HCT116 (cell line): ENCODE measurements at places on chromosomes 3 and 15.

GRCh38 chr3:11507719-11508118 lies 136.0 kb downstream of the VGLL4 start:
- no peak for DNase-seq

DNA sequence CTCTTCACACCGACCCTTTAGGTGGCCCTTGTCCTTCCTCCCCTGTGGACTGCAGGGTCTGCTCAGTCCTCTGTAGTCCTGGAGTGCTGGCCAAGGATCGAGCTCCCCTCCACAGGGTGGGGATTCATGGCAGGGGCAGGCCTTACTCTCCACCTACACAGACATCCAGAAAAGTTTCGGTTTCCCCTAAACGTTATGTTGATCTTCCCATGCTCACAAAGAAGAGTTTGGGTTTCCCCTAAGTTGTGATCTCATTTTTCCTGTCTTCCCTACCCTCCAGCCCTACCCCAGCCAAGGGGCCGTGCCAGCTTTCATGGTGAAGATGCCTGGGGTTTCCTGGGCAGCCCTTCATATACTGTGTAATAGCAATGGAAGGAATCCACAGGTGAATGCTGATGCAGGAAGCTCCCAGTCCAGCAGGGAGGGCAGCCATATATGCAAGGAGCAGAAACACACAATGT lies 10.3 kb downstream of the STOML1 start:
- no peak for DNase-seq

DNA sequence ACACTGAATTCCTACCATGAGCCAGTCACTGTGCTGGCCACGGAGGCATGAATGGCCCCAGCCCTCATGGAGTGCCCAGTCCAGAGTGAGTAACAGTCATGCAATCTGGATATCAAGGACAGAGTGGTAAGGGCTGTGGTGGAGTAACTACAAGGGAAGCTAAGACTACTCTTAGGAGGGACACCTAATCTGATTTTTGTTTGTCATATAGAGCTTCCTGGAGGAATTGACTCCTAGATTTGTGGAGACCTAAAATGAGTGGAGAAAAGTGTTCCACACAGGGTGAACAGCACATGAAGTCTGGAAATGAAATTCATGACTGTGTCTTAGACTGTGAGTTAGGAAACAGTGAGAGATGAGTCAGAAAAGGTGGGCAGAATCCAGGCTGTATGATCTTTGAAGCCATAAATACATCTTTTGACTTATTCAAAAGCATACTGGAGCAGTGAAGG lies 219.9 kb downstream of the NFKBIZ start:
- no peak for DNase-seq

DNA sequence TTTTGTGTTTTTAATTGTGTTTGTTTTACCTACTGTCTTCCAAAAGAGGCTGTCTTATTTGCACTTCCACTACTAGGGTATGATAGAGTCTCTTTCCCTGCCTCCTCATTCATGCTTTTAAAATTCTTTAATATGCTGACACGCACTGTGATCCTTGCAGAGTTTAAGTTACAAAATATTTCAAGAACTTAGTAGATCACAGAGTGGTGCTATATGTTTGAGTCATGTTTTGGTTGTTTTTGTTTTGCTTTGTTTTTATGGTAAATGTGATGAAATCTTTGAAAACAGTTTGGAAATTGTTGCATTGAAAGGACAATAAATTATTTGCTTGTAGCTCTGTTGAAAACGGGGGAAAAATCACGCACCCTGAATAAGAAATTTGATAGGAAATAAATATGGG lies 5.9 kb upstream of the ABHD10 start:
- no peak for DNase-seq

- DNase-seq: no peak
Measured at GRCh38 chr3:124512881-124513609, 217.2 kb upstream of the UMPS start.

DNA sequence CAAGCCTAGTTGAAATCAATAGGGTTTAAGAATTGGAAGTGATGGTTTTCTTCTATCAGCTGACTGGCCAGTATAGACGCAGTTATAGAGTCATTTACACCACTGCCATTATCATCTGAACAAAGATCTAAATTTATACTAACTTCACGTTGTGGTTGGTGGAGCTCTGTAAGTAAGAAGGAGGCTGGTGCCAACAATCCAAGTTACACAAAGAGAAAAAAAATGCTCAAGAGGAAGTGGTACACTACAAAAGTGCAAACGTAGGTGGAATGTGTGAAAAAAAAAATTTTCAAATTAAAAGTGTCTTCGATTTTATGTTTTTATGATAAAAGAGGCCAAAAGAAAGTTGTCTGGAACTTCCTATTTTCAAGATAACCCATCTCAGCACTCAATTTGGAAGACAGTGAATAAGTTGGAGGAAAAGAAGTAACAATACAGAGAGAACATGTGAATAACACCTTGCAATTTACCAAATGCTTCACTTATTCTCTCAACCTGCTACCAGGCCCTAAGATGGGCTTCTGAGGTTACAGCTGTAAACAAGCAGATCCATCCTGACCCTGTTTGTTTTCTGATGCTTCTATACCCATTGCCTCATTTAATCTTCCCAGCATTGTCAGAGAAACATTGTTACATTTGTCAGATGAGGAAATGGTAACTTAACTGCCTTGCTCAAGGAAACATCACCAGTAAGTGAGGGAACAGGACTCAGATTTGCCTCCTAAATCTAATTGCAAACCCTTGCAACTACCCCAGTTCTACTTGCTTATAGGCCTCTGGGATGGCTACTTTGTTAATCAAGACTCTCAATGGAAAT lies 12.0 kb upstream of the TASOR start:
- DNase-seq: no peak

- DNase-seq: no peak
Measured at GRCh38 chr3:20857636-20858035, 671.6 kb upstream of the SGO1 start.

- DNase-seq: peak; percentile 16
Measured at GRCh38 chr15:69161079-69161877, 843 bp downstream of the GLCE start.

GRCh38 chr3:177618873-177619733 lies 421.8 kb upstream of the TBL1XR1 start:
- DNase-seq: no peak

DNA sequence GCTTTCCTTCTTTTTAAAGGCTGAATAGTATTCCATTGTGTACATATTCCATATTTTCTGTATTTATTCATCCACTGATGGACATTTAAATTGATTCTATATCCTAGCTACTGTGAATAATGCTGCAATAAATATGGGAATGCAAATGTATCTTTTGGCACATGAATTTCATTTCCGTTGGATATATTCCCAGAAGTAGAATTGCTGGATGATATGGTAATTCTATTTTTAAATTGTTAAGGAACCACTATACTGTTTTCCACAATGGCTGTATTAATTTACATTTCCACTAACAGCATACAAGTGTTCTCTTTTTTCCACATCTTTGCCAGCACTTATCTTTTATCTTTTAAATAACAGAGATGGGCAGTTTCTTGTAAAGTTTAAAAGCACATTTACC lies 302.7 kb downstream of the CTNNB1 start:
- DNase-seq: no peak

- DNase-seq: no peak
Measured at GRCh38 chr3:139448104-139448503, 28.2 kb downstream of the RBP2 start.

GRCh38 chr15:79184465-79184892 lies 93.9 kb upstream of the RASGRF1 start:
- peak; percentile 51 for DNase-seq

- DNase-seq: no peak
Measured at GRCh38 chr3:42161050-42161935, 70.1 kb downstream of the TRAK1 start.

- no peak for DNase-seq
Measured at GRCh38 chr15:58466566-58466965, 34.8 kb downstream of the LIPC start.

- DNase-seq: no peak
Measured at GRCh38 chr3:88151358-88151757, 1.6 kb downstream of the C3orf38 start.

DNA sequence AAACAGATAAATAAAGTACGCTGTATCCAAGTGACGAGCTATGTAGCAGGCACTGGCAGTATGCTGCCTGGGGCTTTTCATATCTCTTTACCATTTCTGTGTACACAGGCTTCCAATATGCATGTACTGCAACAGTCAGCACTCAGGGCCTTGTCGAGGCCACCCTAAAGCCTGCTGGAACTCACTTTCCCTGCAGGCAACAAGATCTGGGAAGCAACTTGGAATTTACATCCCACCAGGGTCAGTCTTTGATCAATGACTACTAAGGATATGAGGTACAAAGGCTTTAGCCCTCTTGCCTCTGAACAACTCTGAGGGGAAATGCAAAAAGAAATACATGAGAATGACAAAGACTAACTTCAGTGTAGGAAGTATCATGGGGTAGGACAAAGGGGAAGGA lies 101.8 kb upstream of the ARL6 start:
- no peak for DNase-seq

DNA sequence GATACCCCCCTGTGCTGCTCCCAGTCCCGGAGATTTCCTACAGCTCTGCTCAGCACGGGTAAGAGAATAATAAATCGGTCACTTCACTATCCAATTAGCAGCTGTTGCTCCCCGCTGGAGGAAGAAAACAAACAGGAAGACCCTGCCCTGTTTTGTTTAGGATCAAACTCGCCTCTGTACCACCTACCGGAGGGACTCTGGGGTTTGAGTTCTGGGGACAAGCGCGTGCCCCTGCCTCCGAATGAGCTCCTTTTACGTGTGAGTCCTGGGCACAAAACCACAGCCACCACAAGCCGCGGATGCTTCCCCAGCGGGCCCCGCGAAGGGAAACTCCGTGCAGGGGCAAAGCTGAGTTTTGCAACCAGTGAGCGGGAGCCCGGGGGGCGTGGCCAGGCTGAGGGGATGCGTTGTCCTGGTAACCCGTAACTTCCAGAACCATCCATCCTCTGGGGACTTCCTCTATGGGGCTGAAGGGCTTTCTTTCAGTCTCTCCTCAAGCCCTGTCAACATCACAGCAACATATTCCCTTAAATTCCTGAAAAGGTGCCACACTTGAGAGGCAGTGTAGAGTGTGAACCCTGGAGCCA lies 315.7 kb upstream of the PROK2 start:
- no peak for DNase-seq

GRCh38 chr3:127822682-127823425 lies 539 bp upstream of the MGLL start:
- no peak for DNase-seq

GRCh38 chr3:152280539-152280938 lies 11.8 kb downstream of the MBNL1 start:
- no peak for DNase-seq

GRCh38 chr3:29312960-29313452 lies 32.1 kb downstream of the RBMS3 start:
- DNase-seq: no peak

GRCh38 chr15:50108461-50108860 lies 10.6 kb downstream of the ATP8B4 start:
- DNase-seq: no peak

DNA sequence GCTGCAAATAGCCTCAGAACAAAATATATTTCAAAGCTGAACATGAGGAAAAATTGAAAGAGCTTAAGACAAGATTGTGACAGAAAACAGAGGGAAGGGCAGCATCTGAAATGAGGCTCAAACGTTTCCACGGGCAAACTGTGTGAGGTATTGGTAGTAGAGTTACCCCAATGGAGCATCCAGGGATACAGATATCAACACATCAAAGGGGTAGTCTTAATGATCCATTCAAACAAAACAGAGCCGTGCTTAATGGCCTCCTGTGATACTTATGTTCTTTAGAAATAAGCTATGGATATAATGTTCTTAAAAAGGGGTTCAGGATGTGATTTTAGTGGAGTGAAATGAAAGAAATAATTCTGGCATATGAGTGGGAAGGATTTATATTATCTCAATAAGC lies 430.3 kb upstream of the PDZRN3 start:
- no peak for DNase-seq

- no peak for DNase-seq
Measured at GRCh38 chr3:23264413-23264812, 61.3 kb downstream of the UBE2E2 start.

- DNase-seq: no peak
Measured at GRCh38 chr15:47415539-47415971, 301.8 kb upstream of the SEMA6D start.

DNA sequence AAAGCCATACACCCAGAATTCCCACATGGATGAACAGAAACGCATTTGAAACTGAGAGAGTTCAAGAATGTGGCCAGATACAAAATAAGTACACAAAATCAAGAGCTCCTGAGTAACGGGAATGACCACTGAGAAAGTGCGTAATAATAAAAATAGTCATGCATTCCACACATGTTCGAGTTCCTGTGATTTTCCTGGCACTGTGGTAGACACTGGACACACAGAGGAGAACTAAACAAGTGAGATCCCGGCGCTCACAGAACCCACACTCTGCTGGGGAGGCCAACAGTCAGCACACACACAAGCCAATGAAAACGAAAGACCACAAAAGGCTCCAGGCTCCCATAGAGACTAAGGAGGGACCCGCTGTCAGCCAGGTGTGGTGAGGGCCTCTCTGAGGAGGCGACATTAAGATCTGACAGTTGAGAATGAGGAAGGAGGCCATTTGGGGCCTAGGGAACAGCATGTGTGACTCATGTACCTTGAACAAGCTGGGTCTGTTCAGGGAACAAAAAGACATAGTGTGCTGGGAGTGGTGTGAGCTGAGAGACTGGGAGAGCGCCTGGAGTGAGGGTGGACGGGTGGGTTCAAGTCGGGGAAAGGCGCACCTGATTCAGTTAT lies 5.1 kb downstream of the FAM107A start:
- DNase-seq: no peak

DNA sequence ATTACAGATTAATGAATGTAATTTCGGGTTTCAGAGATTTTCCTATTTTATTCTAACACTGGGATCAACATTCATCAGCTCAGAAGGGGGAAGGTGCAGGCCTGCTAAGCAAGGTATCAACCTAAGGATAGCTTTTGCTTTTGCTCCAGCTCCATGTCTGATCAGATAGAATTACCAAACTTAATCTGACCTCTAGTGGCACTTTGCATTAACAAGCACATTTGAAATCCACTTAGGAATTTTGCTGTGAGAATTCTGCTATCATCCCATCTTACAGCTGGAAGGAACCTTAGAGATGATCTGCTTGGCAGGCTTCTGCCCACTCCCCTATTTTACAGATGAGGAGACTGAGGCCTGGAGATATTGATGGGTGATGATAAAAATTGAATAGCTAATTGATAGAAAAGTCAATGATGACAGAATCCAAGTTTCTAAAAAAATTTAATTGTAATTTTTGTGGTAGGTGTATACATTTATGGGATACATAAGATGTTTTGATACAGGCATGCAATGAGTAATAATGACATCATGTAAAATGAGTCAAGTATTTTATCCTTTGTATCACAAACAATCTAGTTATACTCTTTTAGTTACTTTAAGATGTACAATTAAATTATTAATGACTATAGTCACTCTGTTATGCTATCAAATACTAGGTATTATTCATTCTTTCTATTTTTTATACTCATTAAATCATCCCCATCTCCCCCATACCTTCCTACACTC lies 209.2 kb upstream of the ZPLD1 start:
- DNase-seq: peak; percentile 56

- no peak for DNase-seq
Measured at GRCh38 chr3:190096345-190096744, 24.4 kb downstream of the P3H2 start.

- DNase-seq: no peak
Measured at GRCh38 chr15:47500842-47501241, 216.5 kb upstream of the SEMA6D start.
